ENCODE measurements at places on chromosomes 3 and 15.
A peak's percentile ranks its signal among the peaks of the same experiment; 100 is the strongest.

DNA sequence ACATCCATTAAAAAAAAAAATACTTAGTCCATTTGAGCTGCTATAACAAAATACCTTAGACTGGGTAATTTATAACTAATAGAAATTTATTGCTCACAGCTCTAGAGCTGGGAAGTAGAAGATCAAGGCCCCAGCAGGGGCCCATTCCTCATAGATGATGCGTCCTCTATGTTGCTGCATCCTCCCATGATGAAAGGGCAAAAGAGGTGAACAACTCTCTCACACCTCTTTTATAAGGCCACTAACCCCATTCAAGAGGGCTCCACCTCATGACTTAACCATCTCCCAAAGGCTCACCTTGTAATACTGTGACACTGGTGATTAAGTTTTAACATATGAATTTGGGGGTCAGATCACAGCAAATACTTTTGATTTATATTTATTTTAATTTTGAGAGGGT is 3.0 kb upstream of the TLNRD1 start:
- no peak for DNase-seq

GRCh38 chr3:175716446-175716845 is 857.3 kb downstream of the NAALADL2 start:
- no peak for DNase-seq

- DNase-seq: no peak
Observed at GRCh38 chr15:33398555-33398954, 87.8 kb downstream of the RYR3 start.

DNA sequence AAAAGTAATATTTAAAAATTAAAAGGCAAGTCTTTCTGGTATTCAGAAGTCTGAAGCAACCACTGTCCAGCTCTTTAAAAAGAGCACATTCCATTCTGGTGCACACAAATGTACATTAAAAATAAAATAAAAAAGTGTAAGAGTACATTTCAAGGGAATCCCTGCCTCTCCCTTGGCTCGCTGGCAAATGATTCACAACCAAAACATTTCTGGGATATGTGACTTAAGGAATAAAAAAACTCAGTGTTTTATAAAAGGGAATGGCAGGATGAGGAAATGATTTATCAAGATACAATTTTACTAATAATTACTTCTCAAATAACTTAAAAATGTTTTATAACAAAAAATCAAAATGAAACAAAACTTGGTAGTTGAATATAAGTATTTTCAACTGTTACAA is 23.8 kb upstream of the ANXA2 start:
- DNase-seq: no peak

DNA sequence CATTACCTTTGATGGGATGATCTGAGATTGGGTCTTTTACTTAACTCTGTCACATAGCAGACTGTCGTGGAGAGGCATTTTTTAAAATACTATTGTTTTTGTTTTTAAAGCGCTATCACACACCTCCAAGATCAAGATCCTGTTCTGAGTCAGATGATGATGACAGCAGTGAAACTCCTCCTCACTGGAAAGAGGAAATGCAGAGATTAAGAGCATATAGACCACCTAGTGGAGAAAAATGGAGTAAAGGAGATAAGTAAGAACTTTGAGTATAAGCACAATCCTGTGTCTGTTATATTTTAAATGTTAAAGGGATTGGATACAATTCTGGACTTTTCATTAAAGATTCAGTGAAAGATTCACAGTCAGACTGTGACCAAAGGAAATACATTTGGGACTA is 18.4 kb upstream of the ZBTB47 start:
- peak; percentile 32 for DNase-seq

DNA sequence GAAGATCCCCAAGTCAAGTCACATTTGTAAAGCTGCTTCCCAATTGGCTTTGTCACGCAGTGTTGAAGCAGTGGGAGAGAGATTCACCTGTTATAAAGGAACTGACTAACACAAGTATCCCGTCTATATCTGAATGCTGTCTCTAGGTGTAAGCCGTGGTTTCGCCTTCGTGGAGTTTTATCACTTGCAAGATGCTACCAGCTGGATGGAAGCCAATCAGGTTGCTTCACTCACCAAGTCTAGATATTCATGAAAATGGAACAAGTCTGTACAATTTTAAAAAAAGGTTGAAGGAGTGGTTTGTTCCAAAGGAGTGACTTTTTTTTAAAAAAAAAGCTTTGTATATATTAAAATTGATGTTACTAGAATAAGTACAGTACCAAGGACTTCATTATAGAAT is 11.7 kb downstream of the RBM5 start:
- DNase-seq: no peak

- no peak for DNase-seq
Observed at GRCh38 chr3:157829786-157830185, 276.4 kb downstream of the SHOX2 start.
